ENCODE measurements at places on chromosomes 13 and 19.
A peak's percentile ranks its signal among the peaks of the same experiment; 100 is the strongest.

DNA sequence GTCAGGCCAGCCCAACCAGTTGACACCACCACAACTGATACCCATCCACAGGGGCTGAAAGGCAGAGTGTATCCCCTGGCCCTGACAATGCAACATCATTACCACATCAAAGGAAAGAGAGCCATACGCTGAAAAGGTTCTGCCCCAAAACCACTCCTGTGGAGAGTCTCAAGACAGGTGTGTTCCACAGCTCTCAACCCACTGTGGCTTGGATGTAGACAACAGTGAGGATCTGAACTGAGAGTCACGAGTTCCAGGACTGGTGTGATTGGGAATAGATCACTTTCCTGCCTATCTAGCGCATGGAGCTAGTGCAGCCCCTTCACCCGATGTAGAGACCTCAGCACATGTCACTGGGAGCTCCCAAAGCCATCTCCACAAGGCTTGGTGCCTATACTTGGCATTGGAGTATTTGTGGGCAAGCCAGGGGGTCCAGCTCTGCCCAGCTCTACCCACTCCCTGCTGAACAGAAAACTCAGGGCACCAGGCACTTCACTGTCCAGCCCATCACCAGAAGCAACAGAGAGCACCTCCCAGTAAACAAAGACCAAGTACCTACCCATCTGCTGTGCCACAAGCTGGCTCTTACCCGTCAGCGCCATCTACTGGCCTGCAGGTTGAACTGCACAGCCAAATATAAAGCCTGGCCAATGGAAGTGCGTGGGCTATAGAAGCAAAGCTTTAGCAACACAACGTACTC, 579.5 kb downstream of the UQCRFS1 start:
- no peak for DNase-seq

DNA sequence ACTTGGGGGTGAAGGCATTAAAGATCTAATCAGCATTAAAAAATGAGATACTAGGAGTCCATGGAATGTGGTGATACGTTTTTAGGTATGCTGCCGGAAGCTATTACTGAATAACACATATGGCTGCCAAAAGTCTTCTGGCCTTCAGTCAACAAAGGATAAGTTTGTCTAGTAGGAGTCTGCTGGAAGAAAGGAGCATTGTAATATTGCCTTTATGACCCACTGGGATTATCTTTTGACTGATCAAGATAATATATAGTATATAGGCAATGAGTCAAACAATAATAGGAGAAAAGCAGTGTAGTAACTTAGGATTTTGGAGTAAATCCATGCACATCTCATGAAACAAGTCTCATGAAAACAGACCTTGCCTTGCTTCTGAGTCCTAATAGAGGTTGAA, 295.4 kb downstream of the SLITRK6 start:
- DNase-seq: peak; percentile 69

DNA sequence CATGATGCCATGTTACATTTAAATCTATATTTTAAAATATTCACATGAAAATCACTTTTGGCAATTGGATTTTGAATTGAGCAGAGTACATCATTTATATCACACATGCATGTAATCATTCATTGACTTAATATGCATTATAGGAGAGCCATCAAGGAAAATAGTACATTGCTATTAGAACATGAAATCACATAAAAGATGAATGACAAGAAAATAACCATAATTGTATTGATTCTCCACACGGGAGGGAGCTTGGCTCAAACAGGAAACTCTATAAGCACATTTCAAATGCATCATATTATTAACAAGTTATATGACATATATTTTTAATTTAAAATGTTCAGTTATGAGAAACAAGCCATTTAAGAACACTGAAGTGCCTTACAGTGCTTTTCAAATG, 208.6 kb upstream of the PRR20A start:
- no peak for DNase-seq

GRCh38 chr13:95300625-95301182, 547 bp downstream of the ABCC4 start:
- DNase-seq: no peak

DNA sequence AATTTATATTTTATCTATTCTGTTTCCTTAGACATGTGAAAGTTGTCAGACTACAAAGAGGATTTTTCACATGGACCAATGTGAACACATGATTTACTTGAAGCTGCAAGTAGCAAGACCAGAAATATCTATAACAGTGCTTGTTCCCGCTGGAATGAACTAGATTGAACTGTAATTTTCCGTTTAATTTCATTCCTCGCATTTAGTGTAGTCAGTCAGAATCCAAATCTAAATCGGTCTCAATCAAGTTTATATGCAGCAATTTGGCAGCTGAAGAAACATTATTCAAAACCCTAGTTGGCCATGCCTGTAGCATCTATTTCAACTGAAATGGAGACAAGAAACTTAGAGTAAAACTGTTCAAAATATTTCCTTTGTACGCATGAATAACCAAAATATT, 570.7 kb upstream of the SLITRK5 start:
- DNase-seq: no peak

DNA sequence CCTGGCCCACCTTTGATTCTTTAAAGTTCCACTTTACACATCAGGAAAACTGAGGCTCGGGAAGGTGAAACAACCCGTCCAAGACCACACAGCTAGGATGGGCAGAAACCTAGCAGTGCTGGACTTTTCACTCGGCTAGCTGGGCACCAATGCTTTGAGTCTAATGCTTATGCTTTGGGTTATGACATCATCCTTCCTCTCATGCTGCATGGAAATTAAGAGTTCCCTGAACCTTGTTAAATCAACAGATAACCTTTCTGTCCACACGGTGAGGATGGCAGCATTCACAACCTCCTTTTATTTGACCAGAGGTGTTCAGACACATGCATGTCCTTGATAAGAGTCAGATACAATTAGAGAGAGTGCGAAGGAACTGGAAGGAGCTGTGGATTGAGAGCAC, 138.4 kb downstream of the UQCRFS1 start:
- no peak for DNase-seq

- no peak for DNase-seq
These were observed 138.5 kb downstream of the RBM26 start for GRCh38 chr13:79267560-79267959.

All from epithelial cell of prostate (primary cell).